ENCODE measurements at places on chromosomes 11 and 22.

DNA sequence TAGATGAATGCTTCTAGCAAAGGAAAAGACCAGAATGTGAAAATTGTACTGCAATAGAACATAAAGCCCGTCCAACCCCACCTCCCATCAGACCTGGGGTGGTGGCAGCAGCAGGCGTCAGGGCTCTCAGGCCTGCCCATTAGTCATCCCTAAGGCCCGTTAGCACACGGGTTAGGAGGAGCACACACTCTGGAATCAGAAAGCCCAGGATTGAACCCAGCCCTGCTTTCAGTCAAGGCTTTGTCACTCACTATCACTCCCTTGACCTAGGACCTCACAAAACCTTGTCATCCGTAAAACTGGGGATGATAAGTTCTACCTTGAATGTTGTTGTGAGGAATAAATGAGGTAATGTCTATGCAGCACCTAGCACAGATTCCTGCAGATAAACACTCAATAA, 26.9 kb downstream of the MICAL3 start:
- no peak for DNase-seq

GRCh38 chr11:69348414-69349235, 54.7 kb downstream of the MYEOV start:
- DNase-seq, result no peak

GRCh38 chr11:64295760-64296159, 4.4 kb upstream of the CATSPERZ start:
- DNase-seq, result no peak

- DNase-seq, result no peak
Observed at GRCh38 chr22:41256254-41257253, 15.8 kb upstream of the CHADL start.

DNA sequence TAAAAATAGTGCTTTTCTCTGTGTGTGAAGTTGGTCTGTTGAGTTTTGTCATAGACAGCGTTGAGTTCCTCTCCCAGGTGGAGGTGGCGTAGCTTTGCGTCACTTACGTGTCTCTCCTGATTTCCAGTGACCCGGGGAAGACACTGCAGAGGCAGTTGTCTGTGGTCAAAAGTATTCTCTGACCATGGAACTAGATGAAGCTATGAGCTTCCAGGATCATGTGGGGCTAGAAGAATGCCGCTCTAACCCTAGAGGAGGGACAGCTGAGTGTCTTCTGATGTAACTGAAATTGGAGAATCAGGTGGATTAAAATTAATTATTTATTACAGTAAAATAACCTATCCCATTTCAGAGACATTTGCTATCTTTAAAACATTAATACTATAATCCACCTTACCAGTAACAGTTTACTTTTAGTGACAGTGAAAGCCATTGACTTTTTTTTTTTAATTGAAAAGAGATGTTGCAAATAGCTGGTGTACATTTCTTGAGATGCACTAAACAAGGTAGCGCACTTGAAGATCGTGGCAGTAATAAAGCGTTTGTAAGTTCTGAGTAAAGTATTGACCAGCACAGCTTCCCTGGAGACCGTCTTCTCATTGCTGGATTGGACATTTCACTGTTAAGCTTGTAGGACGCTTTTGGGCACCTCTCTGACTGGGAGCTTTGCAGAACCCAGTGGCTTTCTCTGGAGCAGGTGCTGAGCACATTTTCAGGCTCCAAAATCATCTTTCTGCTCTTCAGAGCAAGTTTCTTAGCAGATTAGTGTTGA, 9.7 kb downstream of the CAT start:
- no peak for DNase-seq

GRCh38 chr11:43919852-43920597, 22.4 kb upstream of the C11orf96 start:
- no peak for DNase-seq

- no peak for DNase-seq
Observed at GRCh38 chr11:13427440-13427839, 35.6 kb downstream of the BTBD10 start.

DNA sequence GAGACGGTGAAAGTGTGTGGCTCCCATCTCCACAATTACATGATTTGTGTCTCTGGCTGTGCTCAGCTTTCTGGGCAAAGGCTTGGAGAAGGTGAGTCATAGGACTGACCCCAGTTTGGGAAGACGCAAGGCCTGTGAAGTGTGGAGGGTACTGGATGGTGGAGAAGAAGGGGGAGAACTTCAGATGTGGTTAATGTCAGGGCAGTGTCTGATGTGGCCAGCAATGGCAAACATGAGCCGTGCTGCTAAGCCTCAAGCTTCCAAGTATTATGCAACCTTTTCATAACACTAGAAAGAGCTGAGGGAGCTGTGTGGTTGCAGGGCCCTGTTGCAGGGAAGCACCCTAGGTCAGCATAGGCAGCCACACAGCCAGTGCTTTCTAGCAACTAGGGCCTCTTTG, 110.9 kb downstream of the NTM start:
- no peak for DNase-seq

- no peak for DNase-seq
Observed at GRCh38 chr11:67355023-67355793, 1.9 kb upstream of the POLD4 start.

DNA sequence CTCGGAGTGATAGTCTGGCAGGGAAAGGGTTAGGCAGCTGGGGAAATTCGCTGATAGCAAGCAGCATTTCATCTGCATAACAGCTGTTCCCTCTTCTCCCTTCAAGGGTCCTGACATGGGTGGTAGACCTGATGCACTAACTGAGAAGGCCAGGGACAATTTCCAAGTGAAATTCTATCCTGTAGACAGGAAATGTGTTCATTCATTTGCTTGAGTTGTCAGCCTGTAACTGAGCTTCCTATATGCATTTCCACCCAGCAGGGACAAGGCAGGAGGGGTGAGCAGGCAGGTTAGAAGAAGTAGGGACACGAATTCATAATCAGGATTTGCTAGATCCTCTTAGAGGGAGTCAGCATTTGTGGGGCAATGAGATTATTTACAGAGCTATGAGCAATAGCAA, 154.3 kb upstream of the NCAM1 start:
- no peak for DNase-seq

DNA sequence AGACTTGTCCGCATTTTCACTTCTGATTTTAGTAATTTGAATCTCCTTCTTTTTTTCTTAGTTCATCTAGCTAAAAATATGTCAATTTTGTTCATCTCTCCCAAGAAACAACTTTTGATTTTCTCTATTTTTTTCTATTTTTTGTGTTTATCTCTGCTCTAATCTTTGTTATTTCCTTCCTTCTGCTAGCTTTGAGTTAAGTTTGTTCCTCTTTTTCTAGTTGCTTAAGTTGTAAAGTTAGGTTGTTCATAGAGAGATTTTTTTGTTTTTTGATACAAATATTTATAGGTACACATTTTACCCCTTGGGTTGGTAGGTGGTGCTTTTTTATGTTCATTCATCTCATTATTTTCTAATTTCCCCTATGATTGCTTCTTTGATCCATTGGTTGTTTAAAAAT, 22.1 kb upstream of the XKR3 start:
- DNase-seq, result no peak

DNA sequence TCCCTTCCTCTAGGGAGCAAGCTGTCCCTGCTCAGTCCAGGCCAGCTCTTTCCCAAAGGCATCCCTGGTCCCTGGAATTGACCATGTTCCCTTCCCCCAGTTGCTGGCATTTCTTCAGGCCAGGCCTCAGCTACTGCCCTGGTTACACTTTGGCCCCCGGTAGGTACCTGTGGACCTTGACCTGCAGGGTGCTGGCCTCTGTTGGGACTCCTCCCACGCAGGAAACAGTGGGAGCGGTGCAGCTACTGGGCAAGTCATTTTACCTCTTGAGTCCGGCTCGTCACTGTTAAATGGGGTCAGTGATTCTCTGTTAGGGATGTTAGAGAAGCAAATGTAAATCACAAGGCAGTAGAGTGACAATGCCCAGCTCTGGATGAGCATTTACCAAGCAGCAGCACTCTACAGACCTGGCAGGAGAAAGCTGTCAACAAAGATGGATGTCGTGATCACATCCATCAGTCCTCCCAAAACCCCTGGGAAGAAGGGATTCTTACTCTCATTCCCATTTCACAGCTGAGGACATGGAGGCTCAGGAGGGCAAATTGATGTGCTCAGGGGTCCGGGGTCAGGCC, 16.9 kb downstream of the MYO7A start:
- DNase-seq, result no peak

- no peak for DNase-seq
Observed at GRCh38 chr11:114346709-114347141, 50.5 kb downstream of the NNMT start.

GRCh38 chr11:30392221-30392784, 69.4 kb downstream of the ARL14EP start:
- no peak for DNase-seq

DNA sequence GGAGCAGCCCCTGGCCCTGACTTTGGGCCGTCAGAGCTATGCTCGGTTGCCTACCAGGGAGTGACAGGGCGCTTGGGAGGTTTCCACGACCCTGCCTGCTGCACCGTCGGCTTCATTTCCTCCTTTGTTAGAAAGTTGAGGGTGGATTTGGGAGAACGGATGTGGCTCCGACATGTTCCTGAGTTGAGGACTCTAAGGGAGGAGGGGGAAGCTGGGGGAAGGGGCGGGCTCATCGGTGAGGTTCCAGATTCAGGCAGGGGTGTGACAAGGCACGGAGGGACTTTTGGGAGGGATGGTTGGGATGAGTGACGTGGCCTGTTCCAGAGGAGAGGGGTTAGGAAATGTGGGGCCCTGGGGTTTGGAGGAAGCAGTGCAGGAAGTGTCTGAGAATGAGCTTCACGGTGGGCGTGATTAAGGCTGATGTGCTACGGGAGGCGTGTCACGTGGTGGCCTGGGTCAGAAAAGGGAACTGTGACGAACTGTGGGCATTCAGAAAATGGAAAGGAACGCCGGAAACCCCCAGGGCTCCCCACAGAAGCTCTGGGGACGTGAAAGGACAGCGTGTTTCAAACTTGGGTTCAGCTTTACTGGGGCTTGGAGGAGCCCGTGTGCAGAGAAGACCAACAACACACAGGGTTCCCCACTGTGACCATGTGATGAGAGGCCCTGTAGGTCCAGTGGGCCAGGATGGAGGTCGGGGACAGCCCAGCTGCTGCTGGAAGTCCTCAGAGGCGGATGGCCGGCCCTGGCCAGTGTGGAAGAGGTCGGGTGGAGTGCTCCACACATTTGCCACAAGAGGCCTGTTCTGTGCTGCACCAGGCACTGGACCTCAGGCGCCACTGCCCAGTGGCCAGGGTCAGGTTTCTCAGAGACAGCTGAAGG, 2.8 kb downstream of the PARVB start:
- DNase-seq, result peak; percentile 93

GRCh38 chr22:45376703-45377102, 36.7 kb downstream of the SMC1B start:
- peak; percentile 14 for DNase-seq

DNA sequence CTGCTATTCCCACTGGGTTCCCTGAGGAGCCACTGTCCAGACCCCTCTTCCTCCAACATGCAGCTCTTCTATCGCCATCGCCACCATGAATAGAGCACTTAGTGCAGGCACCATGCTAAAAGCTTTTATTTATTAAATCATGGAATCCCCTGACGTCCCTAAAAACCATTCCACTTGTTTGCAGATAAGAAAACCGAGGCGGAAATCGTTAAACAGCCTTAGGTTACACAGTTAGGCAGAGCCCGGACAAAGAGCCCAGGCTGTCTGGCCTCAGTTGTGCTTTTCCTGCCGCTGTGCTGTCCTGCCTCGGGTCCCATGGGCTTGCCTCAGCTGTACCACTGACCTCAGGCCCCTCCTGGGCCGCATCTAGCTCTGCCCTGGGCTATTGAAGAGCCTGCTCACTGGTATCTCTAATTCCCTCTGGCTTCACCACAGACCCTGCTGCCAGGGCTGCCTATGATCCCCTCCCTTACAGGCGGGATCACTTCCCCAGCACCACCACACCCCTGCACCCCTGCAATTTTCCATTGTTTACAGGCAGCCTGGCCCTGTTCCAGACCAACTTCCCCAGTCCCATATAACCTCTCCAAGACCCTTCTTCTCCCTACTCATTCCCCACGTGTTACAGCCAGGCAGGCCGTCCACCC, 13.0 kb upstream of the TUB start:
- DNase-seq, result no peak

GRCh38 chr22:33850724-33851123, 69.6 kb downstream of the LARGE1 start:
- no peak for DNase-seq

DNA sequence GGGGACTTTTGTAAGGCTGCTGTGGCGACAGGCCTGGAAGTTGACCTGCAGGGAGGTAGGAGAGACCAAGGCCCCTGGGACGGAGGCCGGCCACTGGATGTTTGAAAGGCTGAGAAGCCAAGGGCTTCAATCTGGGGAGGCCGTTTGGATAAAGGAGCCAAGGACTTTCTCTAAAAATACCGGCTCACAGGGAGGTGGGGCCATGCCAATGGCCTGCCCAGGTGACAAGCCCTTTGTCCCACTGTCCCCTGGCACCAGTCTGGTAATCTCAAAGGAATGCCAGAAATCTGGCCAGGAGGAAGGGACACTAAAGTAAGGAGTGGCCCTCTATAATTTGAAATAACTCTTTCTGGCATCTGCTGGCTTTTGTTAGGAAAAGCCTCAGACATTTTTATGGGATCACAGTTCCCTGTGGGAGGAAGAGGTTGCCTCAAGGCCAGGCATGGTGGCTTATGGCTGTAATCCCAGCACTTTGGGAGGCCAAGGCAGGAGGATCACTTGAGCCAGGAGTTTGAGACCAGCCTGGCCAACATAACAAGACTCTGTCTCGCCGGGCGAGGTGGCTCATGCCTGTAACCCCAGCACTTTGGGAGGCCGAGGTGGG, 1.9 kb upstream of the CHKA start:
- no peak for DNase-seq

DNA sequence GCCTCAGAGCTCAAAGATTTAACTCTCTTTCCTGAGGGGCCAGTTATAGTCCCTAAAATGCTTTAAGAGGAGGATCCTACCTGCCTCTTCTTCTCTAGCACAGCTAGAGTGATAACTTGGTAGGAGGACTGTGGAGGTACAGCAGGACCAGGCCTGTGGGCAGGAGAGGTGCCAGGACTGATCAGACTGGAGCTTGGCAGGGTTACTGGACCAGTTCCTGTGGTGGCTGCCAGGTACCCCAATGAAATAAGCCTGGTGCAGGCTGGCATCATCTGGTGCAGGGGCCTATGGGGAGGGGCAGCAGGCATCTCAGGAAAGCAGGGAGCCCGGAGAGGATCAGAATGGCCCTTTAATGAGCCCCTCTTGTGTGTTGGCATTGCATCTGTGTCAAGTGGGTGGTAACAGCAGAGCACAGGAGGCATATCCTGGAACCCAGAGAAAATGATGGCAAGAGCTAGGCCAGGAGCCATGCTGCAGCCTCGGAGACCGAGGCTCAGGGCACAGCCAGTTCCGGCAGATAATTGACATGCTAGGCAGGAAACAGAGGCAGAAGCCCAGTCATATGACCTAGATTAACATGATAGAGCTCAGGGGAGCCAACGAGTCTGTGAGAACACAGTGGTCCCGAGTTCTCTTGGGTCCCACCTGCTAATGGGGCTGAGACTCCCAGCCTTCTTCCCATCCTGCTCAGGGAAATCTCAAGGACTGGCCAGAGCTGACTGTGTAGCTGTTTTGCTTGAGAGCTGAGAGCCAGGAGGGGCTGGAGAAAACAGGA, 187.5 kb upstream of the ZBED5 start:
- DNase-seq, result no peak
